Central memory CD4-positive, alpha-beta T cell (primary cell): ENCODE measurements at places on chromosomes 13 and 19.

- no peak for DNase-seq
Measured at GRCh38 chr19:39341129-39341718, 997 bp upstream of the SAMD4B start.

GRCh38 chr13:35736876-35737275, 260.4 kb upstream of the MAB21L1 start:
- DNase-seq = no peak

DNA sequence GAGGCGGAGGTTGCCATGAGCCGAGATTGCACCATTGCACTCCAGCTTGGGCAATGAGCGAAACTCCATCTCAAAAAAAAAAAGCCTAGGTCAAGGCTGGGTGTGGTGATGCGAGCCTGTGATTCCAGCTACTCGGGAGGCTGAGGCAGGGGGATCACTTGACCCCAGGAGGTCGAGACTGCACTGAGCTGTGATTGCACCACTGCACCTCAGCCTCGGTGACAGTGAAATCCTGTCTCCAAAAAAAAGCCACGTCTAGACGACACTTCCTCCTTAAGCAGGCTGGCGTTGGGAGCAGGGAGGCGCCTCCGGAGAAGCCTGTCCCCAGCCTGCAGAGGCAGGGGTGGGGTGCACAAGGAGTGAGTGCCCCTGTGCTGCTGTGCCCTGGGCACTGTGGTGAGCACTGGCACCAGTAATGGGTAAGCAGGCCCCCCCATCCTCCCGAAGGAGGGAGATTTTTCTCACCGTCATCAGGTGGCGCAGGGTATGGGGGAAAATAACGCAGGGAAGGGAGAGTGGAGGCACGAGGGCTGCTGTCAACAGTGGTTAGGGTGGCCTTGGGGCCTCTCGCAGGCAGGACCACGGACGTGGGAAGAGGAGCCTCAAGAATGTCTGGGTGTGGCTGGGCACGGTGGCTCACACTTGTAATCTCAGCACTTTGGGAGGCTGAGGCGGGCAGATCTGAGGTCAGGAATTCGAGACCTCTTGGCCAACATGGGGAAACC, 706 bp downstream of the P2RY11 start:
- peak; percentile 63 for DNase-seq

- DNase-seq = no peak
Measured at GRCh38 chr13:27415116-27415515, 9.3 kb upstream of the GTF3A start.

DNA sequence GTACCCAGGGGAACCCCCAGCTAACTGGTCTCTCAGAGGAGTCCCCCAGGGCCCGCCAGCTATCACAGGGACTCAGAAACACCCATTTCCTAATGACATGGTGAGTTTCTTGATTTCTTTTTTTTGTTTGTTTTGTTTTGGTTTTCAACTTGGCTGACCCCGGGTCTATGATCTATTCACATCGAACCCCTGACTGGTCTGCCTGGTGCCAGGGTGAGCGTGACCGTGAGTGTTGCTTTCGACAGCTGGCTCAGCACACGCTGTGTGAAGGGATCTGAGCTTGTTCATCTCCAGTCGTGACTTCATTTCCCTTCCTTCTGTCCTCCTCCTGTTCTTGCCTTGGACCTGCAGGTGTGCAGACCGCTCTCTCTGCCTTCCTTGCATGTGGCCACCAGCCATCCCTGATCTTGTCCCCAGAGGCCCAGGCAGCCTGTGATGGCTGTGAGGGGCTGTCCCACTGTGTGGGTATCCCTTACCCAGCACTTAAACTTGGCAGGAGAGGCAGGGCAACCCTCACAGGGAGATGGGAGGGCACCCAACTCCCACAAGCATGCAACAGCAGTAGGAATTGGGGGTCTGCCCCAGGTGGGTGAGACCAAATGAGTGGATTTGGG, 26.2 kb downstream of the TMEM161A start:
- no peak for DNase-seq

- no peak for DNase-seq
Measured at GRCh38 chr13:78187781-78188180, 269.1 kb upstream of the EDNRB start.

DNA sequence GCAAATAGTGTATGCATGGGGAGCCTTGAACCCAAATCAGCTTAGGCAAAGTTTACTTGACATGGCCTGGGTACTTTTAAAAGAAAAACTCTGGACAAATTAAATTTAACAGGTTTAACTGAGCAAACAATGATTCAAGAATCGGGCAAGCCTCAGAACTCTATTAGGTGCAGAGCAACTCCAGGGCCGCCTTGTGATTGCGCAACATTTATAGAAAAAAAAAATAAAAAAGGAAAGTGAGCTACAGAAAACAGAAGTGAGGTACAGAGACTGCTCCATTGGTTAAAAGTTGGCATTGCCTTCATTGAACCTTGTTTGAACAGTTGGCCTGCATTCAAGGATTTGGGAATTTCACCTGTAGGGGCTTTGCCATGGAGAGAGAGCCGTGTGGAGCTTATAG, 421.0 kb upstream of the TSHZ3 start:
- DNase-seq = no peak

DNA sequence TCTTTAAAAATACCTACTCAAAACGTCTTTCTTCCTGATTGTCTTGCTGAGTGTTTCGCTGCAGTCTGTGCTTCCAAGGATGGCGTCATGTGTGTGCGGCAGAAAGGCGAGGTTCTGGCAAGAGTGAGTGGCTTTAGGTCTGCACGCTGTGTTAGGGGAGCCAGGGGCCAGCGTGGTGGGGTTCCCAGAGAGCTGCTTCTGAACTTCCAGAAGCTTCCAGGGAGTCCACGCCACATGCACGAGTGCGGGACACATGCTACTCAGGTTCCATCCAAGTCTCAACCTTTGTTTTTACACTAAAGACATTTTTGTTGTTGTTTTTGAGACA, 67.9 kb downstream of the ATP11A start:
- DNase-seq = no peak

DNA sequence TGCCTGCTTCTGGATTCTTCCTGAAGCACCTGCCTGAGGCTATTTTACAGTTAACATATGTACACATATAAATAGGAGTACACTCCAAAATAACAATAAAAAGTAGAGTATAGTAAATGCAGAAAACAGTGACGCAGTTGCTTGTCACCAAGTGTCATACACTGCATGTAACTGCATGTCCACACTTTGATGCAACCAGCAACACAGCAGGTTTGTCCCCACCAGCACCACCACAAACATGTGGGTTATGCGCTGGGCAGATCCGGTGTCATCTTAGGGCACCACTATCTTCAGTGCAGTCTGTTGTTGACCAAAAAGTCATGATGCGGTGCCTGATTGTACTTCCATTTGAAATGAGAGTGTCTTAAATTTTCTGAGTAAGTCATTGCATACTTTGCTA, 51.3 kb downstream of the COL4A2 start:
- no peak for DNase-seq

GRCh38 chr19:10353793-10354391, 14.5 kb upstream of the ICAM3 start:
- DNase-seq = no peak

- DNase-seq = no peak
Measured at GRCh38 chr13:47917022-47917574, 84.0 kb downstream of the SUCLA2 start.

DNA sequence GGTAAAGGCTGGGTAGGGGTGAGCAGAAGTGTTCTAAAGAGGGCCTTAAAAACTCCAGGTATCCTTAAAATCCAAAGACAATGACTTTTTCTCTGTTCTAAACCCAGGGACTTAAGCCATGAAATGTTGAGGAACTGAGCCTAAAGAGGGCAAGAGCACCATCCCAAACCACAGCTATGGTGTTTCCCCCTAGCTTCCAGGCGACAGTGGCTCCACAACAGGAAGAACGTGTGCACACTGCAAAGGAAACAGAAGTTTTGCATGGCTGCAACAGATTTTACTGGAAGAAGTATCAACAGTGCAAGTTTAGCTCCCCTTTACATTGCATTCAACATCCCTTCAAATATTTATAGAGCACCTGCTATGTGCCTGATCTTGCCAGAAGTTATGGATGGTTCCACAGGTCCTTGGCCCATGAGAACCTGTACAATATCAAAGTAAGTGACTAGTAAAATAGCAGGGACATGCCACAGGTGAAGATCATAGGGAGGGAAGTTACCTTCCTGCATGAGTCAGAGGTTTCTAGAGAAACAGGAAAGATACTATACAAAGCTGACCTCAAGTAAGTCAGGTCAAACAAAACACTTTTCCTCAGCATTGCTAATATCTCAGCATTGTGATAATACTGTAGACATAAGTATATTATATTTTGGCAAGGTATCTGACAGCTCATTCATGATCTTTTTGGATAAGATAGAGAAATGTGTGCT, 8.4 kb upstream of the KCTD12 start:
- DNase-seq = no peak

- DNase-seq = no peak
Measured at GRCh38 chr19:38385804-38386257, 2.0 kb downstream of the GGN start.

DNA sequence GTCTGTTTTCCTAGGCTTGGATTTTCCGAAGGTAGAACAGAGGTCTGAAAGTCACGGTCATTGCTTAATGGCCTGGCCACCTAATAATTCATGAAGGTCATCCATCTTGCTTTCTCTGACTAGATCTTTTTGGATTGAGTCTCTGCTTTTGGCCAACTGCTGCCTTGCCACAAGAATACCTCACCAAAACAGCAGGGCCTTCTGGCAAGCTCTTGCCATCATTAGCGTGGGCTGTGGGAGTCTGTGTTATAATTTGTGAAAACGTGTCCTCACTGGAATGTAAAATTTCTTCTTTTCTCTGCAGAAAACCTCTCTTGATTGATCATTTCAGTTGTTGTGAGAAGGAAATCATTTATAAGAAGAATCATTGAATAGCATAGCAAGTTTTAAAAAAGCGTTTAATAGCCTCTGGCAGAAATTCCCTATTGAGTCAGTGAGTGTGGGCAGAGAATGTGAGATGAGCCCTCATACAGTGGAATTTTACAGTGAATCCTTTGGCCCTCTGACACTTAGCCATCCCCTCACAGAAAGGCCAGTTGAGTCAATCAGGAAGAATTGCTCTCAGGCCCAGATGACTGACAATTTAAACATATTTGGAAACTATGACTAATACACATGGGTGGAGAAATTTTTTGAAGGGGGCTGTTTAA, 43.2 kb upstream of the ERICH6B start:
- no peak for DNase-seq

- DNase-seq = no peak
Measured at GRCh38 chr19:40920300-40921004, 38.4 kb upstream of the CYP2A7 start.

- no peak for DNase-seq
Measured at GRCh38 chr13:36513266-36513665, 81.0 kb downstream of the CCNA1 start.

DNA sequence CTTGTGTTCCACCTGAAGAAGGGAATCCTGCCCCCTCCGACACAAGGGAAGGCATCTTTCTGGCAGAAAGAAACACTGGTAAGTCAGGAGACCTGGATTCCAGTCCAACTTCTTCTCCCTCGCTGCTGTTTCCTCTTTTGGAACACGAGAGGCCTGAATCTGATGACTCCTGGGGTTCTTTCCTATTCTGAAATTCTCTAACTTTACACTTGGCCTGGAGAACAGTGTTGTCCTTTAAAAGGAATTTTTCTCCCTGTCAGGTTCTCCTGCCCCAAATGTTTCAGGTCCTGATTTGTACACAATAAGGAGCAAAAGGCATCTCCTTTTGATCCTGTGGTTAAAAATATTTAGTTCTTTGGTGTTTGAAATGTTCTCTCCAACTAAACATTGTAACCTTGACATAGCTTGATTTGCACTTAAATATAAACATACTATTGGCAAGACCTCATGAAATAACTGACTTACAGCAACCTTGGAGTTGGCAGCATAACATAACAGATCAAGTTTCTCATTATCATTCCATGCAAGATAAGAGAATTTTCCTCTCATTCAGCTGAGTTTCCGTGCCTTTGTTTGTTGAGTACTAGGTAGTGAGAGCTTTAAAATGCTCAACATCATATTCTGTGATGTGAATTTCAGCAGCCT, 244.8 kb downstream of the COG6 start:
- DNase-seq = no peak

DNA sequence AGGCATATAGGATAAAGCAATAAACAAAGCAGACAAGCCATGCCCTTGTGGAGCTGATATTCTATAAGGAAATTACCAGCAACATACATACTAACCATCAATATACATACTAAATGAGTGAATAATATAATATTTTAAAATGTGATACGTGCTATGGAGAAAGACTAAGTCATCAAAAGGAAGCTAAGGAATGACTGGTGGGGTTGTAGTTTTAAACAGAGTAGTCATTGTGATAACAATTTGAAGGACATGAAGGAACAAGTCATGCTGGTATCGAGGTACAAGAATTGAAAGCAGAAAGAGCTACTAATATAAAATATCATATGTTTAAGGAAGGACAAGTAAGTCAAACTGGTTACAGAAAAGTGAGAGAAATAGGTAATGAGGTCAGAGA, 894.9 kb upstream of the PCDH9 start:
- no peak for DNase-seq

- no peak for DNase-seq
Measured at GRCh38 chr13:95559100-95559499, 6.6 kb downstream of the CLDN10 start.

DNA sequence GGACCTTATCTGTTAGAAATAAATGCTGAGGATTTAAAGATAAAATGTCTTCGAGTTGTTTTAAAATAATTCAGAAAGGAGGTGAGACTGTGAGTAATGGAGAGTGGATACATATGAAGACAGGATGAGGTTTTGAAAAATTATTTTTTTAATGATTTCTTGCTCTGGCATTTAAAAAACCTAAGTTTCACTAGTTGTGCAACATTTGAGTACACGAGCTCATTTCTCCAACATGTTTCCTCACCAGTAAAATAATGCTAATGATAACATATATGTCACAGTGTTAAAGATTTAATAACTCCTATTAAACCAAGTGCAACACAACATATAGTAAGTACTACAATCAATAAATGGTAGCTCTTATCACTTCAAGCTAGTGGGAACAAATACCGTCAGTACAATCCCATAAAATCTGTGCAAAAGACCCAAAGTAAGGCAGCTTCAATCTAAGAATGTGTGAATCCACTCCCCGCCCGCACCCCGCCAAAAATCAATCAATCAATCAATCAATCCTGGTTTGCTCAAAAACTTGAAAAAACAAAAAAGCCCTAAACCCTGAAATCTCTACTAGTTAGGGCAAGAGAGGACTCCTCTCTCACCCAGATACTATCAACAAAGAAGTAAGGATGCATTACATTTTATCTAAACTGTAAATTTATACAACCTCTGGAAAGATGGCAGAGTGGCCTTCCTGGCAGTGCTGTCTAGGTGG, 1.3 kb downstream of the ALG5 start:
- DNase-seq = no peak

GRCh38 chr13:49869519-49869918, 66.6 kb downstream of the SPRYD7 start:
- no peak for DNase-seq

GRCh38 chr19:39792999-39793546, 14.4 kb downstream of the LEUTX start:
- peak; percentile 67 for DNase-seq

DNA sequence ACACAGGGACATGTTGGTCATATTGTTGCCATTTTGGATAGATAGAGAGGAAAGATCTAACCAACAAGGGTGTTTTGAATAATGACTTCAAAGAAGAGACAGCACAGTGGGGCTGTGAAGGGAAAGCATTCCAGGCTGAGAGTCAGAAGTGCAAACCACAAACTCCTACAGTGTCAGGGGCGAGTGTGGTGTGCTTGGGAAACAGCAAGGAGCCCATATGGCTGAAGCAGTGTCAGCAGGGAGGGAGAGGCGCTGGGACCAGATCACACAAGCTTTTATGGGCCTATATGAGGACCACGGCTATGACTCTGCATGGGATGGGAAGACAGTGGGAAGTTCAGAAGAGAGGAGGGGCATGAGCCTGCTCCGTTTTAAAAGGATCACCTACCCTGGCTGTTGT, 166.4 kb downstream of the MYO16 start:
- DNase-seq = no peak

- no peak for DNase-seq
Measured at GRCh38 chr19:1226227-1226518, 11.6 kb downstream of the CBARP start.
